Caudate nucleus (tissue), 63 donors: ENCODE measurements at places on chromosomes 5 and 9.

DNA sequence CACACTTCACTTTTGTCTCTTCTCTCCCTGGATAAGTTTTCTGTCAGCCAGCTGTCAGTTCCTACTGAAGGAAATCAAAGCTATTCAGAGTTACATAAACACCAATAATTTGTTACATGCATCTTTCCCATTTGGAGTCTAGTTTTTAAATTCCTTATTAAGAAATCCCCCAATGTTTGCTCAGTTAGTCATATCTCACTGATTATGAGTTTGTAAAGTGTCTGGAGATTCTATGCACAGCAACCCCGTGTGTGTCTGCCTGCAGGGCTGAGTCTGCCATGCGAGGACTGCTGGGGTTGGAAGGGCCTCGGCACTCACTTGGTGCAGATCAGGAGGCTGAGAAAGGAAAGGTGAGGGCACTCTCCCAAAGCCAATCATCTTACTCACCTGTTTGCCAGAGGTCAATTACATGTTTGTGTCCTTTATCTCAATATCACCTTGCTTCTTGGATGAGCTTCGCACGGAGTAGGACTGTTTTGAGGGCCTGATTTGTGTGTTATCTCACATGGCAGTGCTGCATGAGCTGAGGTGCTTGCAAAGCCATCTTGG, 3.3 kb downstream of the ANKRD34B start:
- no peak for DNase-seq

- no peak for DNase-seq
These were observed 8.0 kb upstream of the WHRN start for GRCh38 chr9:114513055-114513958.

DNA sequence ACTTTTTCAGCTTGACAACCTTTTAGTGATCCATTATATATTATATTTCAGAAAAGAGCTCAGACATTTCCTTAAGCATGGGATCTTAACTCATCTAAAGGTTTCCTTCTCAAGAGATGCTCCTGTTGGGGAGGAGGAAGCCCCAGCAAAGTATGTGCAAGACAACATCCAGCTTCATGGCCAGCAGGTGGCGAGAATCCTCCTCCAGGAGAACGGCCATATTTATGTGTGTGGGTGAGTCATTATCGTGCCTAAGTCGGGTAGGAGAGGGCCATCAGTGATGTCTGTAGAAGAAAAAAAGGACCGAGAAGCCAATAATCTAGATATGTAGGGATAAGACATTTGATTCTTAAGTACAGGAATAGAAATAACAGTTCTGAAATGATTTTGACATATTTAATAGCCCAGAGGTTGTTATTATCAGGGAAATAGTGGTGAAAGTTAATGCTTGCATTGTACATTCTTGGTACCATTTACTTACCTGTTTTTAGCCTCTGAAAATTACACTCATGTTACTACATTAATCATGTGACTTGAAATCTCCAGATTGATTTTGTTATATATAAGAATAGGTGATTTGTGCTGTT, 28.2 kb downstream of the MTRR start:
- no peak for DNase-seq

GRCh38 chr5:130759061-130759460, 406.0 kb downstream of the HINT1 start:
- no peak for DNase-seq

DNA sequence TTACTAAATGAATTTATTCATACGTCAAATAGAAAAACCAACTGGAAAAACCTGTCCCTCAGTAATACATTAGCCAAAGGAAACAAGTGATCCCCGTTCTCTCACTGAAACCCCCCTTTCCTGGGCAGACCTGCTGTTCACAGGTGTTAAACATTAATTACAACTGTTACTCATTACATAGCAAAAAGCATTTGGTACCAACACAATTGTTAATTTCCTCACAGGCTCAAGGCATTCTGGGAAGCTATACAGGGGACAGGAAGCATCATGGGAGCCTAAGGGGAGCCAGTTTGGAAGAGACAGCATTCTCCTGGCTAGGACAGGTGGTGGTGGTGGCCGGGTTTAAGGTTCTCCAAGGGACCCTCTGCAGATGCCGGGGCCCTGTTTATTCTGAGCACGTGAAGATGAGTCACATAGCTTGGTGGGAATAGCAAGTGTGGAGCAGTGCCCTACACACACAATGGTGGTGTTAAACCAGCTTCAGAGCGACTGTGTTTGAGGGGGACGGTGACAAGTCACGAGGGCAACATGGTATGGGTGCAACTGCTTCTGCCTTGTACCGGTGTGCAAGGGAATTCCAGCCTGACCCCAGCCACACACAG, 62.6 kb upstream of the SLC25A51 start:
- no peak for DNase-seq
